ENCODE measurements at places on chromosomes 16 and 17.

- DNase-seq, result no peak
Observed at GRCh38 chr17:32930512-32930911, 2.6 kb downstream of the TMEM98 start.

DNA sequence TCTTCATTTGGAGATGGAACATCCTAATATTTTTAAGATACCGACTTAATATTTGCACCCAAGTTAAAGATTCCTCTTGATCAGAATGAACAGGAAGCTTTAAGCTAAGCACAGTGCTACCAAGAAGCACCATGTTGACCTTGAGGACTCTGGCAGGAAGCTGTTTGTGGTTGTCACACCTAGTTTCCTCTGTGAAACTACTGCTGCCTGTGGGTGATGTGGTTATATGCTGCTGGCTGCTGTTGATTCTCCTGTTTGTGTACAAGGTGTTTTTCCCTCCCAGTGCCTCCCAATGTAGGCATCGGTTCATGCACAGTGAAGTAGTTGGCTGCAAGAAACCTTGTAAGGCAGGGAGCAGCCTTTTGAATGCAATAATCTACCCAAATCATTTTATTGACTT is 23.4 kb downstream of the RBL2 start:
- no peak for DNase-seq

DNA sequence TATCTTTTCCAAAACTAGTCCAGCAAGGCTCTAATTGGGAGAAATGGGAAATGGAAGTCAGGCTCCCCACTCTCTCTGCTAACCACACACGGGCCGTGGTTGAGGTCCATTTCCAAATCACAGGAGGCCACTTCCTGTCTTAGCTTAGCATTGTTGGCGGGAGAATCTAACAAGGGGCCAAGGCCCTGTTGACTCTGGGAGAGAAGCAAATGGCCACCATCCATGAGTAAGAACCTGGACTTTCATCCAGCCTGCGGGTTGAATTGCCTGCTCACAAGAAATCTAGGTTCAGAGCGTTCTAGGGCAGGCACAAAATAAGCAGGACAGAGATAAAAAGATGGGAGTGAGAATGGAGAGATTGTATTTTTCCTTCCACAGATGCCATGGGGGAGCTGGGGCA is 5.7 kb downstream of the FAM20A start:
- no peak for DNase-seq

DNA sequence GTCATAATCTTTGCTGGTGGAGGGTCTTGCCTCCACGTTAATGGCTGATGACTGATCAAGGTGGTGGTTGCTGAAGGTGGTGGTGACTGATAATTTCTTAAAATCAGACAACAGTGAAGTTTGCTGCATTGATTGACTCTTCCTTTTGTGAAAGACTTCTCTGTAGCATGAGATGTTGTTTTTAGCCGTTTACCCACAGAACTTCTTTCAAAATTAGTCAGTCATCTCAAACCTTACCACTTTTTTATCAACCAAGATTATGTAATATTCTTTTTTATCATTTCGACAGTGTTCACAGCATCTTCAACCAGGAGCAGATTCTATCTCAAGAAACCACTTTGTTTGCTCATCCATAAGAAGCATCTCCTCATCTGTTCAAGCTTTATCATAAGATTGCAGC is 5.9 kb downstream of the UQCRC2 start:
- DNase-seq, result no peak

GRCh38 chr17:81646869-81647600 is 9.3 kb downstream of the PDE6G start:
- DNase-seq, result no peak

GRCh38 chr16:83312015-83312717 is 495.6 kb upstream of the HSBP1 start:
- no peak for DNase-seq

GRCh38 chr17:43881758-43882505 is 25.4 kb downstream of the MPP2 start:
- DNase-seq, result no peak

DNA sequence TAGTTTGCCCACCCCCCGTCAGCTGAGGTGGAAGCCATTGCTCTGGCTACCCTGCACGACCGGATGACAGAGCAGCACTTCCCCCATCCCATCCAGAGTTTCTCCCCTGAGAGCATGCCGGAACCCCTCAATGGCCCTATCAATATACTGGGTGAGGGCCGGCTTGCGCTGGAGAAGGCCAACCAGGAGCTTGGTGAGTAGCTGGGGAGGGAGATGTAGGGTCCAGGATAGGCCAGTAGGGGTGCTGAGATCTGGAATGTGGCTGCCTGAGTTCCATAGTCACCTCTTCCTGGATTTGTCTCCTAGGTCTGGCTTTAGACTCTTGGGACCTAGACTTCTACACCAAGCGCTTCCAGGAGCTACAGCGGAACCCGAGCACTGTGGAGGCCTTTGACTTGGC is 6.4 kb downstream of the PFAS start:
- no peak for DNase-seq

- no peak for DNase-seq
Observed at GRCh38 chr17:61007980-61008379, 330.3 kb downstream of the BCAS3 start.

GRCh38 chr16:14303182-14303618 is 232.1 kb downstream of the MRTFB start:
- no peak for DNase-seq

- DNase-seq, result peak; percentile 68
Observed at GRCh38 chr16:12255919-12256665, 279.6 kb downstream of the SNX29 start.

- DNase-seq, result no peak
Observed at GRCh38 chr17:56599566-56599965, 6.1 kb downstream of the NOG start.

GRCh38 chr16:87123356-87124001 is 193.7 kb downstream of the C16orf95 start:
- DNase-seq, result no peak

Measured in NCI-H774 (cell line).